8988T (cell line): ENCODE measurements at places on chromosomes 4 and X.

DNA sequence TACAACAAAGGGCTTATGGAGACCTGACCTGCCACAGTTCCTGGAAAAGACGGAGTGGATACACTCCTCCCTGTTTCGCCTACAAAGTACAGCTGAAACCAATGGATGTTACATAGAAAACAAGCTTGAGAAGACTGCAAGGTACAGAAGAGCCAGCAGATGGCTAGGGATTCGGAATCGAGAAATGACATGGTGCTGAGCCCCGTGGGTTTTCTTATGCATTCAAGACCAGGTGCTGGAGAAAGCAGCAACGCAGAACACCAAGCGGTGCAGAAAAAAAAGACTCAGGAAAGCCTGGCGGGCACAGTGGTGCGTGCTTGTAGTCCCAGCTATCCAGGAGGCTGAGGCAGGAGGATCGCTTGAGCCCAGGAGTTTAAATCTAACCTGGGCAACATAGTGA lies 13.8 kb downstream of the TIMM17B start:
- DNase-seq: no peak

DNA sequence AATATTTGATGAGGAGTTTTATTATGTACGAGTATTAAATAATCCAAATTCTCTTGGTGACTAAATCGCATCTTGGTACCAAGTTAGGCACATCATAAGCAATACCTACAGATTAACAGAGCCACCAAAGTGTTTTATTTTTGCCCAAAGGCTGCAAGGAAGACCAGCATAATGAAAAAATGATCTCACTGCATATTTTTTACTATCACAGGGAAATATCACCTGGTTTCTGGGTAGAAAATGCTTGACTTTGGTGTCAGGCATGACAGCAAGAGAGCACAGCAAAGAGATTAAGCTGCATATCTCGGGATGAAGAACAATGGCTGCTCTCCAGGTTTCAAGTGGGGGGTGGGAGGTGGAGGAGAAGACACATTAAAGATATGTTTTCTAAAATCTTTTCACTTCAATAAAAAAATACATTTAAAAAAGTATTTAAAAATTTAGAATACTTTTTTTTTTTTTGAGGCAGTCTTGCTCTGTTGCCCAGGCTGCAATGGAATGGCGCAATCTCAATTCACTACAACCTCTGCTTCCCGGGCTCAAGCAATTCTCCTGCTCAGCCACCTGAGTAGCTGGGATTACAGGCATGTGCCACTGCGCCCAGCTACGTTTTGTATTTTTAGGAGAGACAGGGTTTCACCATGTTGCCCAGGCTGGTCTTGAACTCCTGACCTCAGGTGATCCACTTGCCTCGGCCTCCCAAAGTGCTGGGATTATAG lies 86.1 kb downstream of the FRYL start:
- no peak for DNase-seq

- no peak for DNase-seq
Observed at GRCh38 chr4:106690487-106690886, 321.9 kb upstream of the GIMD1 start.

DNA sequence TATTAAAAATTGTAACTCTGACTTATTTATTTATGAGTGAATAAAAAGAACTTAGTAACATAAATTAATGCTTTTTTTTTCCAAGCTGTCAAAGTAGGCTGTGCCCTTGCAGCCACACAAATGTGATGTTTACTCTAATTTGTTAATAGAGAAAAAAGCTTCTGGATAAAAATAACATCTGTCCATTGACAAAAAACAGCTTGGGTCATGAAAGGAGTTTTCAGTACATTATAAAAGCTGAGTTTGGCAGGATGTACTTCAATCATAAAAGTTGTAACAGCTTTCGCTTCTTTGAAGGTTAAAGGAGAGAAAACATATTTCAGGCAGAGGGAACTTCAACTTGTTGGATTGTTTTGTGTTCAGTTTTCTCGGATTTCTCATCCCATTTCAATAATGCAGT lies 105.6 kb downstream of the SLC4A4 start:
- no peak for DNase-seq

- DNase-seq: no peak
Observed at GRCh38 chr4:172850838-172851237, 317.8 kb upstream of the GALNT7 start.

DNA sequence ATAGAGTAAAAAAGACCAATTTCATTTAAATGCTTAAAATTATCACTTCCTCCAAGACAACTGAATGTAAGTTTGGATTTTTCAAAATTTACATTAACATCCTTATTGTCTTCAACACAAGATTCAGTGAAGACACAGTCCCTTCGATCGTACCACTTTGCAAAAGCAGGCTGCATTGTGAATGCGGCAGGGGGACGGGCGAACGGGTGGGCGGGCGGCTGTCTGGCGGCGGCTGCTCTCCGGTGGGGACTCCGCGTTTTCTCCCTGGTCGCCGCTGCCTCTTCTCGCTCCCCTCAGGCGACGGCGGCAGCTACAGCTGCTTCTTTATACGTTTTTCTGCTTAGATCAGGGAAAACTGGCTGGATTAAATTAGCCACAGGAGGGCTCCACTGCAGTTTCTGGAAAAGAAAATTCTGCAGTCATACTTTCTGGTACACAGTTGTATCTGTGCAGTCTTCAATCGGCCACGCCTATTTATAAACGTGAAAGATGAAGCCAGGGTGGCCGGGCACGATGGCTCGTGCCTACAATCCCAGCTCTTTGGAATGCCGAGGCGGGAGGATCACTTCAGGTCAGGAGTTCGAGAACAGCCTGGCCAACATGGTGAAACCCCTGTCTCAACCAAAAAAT lies 33.9 kb upstream of the HPF1 start:
- DNase-seq: peak; percentile 9

- DNase-seq: no peak
Observed at GRCh38 chr4:40199179-40199670, 2.4 kb downstream of the RHOH start.

DNA sequence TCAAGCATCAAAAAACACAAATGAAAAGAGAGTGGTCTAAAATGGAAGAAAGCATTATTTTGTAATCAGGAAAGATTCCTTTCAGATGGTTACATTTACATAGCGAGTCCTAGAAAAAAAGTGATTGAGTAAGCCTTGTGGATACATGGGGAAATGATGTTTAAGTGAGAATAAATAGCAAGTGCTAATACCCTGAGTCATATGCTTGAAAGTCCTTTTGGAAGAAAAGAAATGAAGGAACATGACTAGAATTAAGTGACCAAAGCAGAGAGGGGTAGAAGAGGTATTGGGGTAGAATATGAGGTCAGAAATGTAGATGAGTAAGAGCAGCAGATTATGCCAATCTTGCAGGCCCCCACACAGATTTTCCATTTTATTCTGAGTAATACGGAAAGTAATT lies 814.8 kb upstream of the GRID2 start:
- DNase-seq: no peak

DNA sequence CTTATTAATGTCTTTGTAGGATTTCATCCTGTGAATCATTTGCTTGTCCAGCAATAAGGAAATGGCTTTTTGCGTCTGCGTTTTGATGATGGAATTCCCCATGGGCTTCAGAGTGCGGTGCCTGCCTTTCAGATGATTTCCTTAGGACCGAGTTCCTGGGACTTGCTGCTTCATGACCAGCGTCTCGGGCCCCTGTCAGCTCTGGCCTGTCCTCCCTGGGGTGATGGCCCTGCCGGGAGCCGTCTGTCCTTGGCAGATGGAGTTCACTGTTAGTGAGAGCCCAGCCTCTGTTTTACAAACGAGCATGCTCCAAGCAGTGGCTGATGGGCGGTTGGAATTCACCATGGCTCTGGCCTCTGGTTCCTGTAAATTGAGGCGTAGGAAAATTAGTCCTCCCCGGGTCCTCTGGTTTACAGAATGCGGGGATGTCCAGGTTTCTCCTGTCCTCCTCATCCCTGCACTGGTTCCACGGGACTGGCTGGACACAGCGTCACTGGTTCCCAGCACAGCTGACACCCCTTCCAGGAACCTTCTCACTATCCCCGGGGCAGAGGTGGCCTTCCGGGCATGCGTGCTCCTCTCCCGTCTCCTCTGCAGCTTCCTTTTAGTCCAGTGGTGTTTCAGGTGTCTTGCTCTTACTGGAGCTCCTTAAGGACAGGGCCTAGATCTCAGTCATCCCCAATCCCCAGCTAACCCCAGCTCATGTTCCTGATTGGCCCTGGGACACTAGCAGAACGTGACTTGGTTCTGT lies 34.9 kb downstream of the TBC1D14 start:
- no peak for DNase-seq

- DNase-seq: no peak
Observed at GRCh38 chrX:119492463-119492862, 24.2 kb downstream of the SLC25A5 start.

DNA sequence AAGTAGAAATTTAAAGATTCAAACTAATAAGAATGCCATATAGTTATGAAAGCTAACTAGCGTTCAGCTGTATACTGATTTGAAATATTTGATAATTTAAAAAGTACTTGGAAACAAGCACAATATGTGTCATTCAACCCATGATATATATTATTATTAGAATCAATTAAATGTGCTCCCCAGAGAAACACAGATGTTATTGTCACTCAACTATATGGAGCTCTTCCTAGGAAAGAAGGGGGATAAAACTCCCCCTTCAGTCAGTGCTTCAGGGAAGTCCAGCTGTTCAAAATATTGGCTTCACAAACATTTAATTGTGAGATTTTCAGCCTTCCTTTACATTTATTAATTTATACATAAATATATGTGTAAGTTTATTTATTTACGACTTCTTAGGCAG lies 135.9 kb downstream of the SLC4A4 start:
- no peak for DNase-seq

DNA sequence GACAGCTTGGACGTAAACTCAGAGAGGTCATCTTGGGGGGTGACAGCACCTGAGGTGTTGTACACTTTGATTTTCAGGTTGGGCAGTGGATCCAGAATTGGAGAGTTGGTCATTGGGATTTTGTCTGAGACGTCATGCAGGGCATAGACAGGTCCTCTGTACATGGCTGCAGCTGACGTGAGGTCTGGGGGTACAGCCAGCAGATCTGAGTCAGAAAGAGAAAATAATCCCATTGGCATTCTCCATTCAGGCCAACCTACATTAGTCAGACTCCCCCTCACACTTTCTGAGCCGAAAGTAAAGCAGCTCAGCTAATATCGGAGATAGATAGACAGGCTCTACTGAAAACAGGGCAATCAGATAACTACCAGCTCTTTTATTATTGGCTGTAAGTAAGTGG lies 329.7 kb downstream of the UNC5C start:
- DNase-seq: no peak

- DNase-seq: no peak
Observed at GRCh38 chr4:73725510-73725909, 14.9 kb upstream of the CXCL8 start.

DNA sequence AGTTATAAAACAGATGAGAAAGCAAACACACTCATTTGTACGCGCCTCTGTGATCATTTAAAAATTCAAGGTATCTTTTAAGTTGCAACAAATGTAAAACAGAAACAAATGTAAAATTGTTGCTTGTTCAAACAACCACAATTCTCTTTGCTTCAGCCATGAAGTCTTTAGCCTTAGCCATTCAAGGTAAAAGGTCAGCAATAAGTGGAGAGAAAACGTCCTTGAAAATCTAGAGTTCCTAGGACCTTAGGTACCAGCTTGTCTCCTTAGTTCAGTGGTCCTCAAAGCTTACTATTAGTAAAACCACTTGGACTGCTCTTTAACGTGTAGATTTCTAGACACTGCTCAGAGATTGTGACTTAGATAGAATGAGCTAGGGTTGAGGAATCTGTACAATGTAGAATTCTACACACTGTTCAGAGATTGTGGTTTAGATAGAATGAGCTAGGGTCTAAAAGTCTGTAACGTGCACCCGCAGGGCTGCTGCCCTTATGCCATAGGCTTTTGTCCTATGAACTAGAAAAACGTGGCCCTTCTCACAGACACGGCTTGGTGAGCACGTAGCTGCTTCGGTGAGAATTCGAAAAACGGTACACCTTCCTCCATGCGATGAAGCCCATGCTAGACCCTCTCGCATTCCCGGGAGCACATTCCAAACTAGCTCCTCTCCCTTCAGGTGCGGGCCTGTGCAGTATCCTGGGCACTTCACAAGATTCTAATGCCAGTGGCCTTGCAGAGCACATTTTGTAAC lies 1.7 kb downstream of the PLAC8 start:
- no peak for DNase-seq

GRCh38 chr4:181157647-181158046 lies 1085.6 kb upstream of the TENM3 start:
- DNase-seq: no peak

- DNase-seq: no peak
Observed at GRCh38 chr4:88320224-88320779, 35.9 kb upstream of the PPM1K start.

DNA sequence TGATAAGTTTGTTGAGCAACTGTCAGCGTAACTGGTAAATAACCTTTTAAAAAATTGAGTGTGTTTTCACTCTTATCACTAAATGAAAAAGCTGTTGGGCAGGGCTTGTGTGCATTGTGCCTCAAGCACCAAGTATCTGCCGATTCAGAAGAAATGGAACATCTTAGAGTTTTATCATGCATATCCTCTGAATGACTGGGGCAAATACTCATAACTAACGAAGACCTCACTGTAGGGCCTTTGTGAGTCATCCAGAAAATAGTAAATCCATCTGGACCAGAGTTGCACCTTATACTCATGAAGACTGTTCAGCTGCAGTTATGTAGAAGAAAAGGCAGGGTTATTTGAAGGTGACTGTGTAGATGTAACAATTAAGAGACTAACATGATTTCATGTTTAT lies 222.1 kb downstream of the CAMK2D start:
- no peak for DNase-seq

- DNase-seq: no peak
Observed at GRCh38 chrX:132848296-132848970, 110.0 kb downstream of the HS6ST2 start.

DNA sequence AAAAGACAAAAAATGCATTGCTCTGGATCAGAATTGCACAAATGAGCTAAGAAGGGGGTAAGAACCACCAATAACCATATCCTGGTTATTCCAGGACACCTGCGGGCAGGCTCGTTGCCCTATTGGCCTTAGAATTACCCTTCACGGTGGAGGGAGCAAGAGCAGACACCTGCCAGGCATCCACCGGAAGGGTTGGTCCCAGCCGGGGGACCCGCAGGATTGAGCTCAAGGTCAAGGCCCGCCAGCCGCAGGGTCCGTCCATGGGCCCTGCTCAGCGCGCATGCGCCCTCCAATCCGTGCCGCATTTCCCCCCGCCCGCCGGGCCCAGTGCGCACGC lies 575 bp downstream of the SLC25A6 start:
- DNase-seq: peak; percentile 94
